ENCODE measurements at places on chromosomes 6 and 20.
A peak's percentile ranks its signal among the peaks of the same experiment; 100 is the strongest.

DNA sequence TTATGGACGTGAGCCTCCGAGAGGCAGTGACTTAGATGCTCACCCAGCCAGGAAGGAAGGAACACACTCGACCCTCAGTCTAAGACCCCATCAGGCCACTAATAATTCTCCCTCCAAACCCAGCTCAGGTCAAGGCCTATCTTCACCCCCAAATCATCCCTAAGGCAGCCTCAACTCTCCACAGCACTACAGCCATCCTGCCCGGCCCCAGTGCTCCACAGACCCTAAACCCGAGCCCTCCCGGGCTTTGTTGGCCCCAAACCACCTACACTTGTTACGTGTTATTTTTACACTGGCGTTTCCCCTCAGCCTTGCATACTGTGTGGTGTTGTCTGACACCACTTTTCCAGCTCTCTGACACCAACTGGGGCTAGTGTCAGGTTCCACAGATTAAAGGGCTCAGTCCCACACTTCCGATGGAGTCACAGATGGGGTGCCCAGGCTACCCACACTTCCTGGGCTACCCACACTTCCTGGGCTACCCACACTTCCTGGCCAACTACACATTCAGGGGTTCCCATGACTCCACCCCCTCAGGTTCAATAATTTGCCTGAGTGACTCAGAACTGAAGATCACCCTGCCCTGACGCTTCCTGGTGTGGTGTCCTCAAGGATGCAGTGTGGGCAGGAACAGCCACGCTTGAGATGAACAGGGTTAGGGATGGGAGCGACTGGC, 25.3 kb downstream of the RBCK1 start:
- DNase-seq, result no peak

DNA sequence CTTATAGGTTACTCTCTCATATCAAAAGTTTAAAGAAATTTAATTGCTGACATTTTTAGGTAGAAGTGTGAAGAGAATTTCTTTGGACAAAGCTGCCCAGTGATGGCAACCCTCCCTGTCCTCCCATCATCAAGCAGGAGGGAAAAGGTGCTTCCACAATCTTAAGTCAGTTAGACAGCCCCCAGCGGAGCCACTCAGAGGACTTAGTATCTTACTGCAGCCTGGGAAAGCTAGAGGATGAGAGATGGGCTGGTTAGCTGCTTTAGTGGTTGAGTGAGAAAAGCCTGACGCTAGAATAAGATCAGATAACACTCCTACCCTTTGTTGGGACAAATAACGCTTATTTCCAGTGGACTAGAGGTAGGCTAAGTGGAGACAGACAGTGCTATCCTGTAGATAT, 227.1 kb downstream of the RFPL4B start:
- DNase-seq, result no peak

GRCh38 chr6:56244528-56245253, 2.7 kb downstream of the COL21A1 start:
- DNase-seq, result no peak

- no peak for DNase-seq
Measured at GRCh38 chr6:16278750-16279149, 40.4 kb downstream of the GMPR start.

- peak; percentile 24 for DNase-seq
Measured at GRCh38 chr6:41022294-41022693, 16.7 kb downstream of the UNC5CL start.

- peak; percentile 47 for DNase-seq
Measured at GRCh38 chr20:57772349-57772964, 62.6 kb upstream of the PMEPA1 start.

- DNase-seq, result no peak
Measured at GRCh38 chr6:31060145-31060544, 49.9 kb downstream of the MUC22 start.

Measured in fibroblast of pulmonary artery (primary cell).